ENCODE measurements at places on chromosomes 6 and 20. TPM values are rescaled to one million over a fixed set of nuclear protein-coding genes. Genes with fewer than 3 reads are reported as not detected.
A peak's percentile ranks its signal among the peaks of the same experiment; 100 is the strongest.

- no peak for DNase-seq
Measured at GRCh38 chr6:72955666-72956065, 269.6 kb downstream of the KHDC1L start.

- no peak for DNase-seq
Measured at GRCh38 chr6:167720456-167721285, 106.0 kb upstream of the AFDN start.

- no peak for DNase-seq
Measured at GRCh38 chr6:138923561-138923960, 64.5 kb downstream of the REPS1 start.

GRCh38 chr20:51469578-51470498, 72.7 kb downstream of the NFATC2 start:
- DNase-seq, result peak; percentile 3

DNA sequence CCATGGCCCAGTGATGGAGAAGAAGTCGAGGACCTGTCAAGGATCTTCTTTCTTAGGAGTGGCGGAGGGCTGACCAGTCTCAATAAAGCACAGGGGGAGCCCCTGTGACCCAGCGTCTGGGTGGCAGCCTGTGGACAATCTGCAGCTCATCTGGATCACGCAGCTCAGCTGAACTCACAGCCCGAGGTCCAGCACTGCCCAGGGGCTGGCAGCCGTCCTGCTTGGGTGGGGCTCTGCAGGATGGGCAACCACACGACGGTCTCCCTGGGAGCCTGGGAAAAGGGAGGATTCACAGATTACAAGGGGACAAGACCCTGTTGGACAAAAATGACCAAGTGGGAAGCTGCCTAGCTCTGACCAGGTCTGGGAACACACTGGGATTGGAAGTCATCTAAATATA, 110.8 kb downstream of the MYLK4 start:
- DNase-seq, result no peak

Gene TRIM10
- total RNA-seq, result 0.11 TPM

GRCh38 chr20:62832212-62832922, 15.5 kb downstream of the COL9A3 start:
- DNase-seq, result peak; percentile 47

Gene SLC2A10
- not detected for total RNA-seq

Gene PAK5
- total RNA-seq, result not detected

DNA sequence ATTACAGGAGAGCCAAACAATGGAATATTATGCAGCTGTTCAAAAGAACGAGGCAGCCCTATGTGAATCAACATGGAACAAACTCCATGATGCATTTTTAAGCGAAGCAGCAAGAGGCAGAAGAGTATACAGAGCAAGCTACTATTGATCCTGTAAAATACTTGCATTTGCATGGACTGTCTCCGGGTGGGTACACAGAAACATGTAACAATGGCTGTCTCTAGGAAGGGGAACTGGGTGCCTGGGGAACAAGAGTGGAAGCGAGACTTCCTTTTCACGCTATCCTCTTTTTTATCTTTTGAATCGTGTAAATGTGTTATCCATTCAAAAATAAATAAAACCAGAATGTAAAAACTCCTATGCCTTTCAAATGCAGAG, 93.3 kb upstream of the SIRPA start:
- no peak for DNase-seq

DNA sequence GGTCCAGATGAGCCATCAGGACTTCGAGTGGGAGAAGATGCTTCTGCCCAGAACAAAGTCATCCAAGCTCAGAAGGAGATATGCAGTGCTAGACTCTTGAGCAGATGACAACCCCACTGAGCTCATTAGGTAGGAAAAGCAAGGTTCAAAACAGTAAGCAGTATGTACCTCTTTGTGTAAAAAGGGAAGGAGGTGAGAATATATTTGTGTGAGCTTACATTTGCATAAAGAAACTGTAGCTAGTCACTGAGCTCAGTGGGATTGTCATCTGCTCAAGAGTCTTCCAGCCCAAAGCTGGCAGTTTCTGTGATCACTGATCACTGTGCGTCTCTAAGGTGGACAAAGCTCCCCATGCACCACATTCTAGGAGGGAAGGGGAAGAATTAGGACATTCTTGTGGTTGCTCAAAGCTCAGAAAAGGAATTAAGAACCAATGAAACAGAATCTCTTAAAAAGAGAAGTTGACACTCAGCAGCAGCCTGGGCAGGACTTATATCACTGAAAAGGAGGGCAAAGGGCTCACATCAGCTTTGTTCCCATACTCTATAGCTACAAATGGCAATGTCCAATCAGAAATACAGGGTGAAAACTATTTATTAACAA, 90.0 kb upstream of the MAFB start:
- DNase-seq, result no peak

GRCh38 chr6:81130061-81130460, 622.4 kb downstream of the TENT5A start:
- DNase-seq, result no peak

Gene GSTA3
- total RNA-seq, result not detected

GRCh38 chr20:38073307-38074071, 39.9 kb downstream of the RPRD1B start:
- peak; percentile 28 for DNase-seq

GRCh38 chr6:148986608-148987007, 239.8 kb downstream of the UST start:
- DNase-seq, result no peak

GRCh38 chr20:62066339-62066982, 780 bp upstream of the TAF4 start:
- peak; percentile 69 for DNase-seq

All from activated CD4-positive, alpha-beta T cell treated with anti-CD3 and anti-CD28 coated beads for 36 hours (primary cell).